ENCODE measurements at places on chromosomes 1 and 21.

GRCh38 chr1:108502624-108503023, 52.5 kb downstream of the NBPF6 start:
- no peak for DNase-seq

- DNase-seq: no peak
These were observed 50.2 kb upstream of the TIAM1 start for GRCh38 chr21:31394309-31394708.

- DNase-seq: no peak
These were observed 5.5 kb upstream of the TOMM20 start for GRCh38 chr1:235134171-235134570.

DNA sequence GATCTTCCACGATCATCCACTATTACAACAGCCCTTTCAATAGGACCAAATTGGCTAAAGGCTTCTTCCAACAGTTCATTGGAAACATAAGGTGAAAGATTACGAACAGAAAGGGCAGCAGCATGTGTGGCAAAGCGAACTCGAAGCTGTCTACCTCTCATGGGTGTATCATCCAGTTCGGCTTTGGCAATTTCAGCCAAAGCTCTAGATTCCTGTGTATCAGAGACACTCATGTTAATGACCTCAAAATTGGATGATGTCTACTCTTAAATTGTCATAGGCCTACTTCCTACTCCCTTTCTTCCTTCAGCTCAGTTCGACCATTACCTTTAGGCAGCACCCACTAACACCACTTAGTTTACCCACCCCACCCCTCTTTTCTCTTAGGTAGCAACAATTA, 2.2 kb downstream of the SFPQ start:
- no peak for DNase-seq

- no peak for DNase-seq
These were observed 27.9 kb downstream of the CACNA1S start for GRCh38 chr1:201084295-201084694.

DNA sequence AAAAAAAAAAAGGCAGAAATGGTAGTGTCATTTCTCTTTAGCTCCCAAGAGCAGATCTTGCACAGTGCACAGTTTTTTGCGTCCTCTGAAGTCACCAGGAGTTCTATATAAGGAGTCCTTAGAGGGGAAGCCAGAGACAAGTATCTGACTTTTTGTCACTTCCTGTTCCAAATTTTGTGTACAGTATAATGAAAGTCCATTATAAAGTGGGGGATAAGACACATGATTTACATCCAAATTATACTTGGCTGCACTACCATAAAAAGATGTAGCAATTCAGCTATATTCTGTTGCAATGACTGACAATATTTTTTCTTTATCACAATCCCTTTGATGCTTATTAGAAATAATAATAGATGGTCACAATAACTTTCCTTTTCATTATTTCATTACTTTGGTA, 1276.9 kb upstream of the ADGRL2 start:
- DNase-seq: no peak
